Femur (tissue), 1 donor: ENCODE measurements at places on chromosomes 5 and 9.

DNA sequence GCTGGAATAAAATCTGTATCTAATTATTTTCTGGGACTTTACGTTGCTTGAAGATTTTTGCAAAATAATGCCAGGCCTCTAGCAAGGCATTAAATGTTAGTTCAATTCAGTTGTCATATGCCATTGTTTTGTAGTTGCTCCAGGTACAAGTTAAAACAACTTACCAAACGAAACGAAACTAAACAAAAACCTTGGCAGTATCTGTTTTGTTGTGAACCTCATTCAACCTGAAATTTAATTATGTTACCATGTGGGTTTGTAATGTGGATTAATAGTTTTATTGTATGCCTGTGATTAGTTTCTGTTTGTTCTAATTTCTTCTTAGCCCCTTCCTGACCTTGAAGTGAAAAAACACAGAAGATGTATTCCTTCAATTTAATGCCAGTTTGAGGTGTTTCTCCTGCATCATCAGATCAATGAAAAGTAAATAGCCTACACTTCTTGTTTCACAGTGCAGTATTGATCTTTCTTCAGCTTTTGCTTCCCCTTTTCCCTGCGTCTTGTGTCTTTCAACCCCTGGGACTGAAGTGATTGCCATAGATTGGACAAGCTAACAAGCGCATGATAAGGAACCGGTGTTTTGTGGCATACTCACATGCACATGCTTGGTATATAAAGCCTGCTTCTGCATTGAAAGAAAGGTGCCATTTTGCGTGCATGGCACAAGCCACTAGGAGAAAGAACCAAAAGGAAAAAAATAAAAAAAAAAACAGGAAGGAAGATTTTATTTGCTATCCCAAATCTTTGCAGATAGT lies 699.0 kb upstream of the ARRDC3 start:
- DNase-seq, result no peak

GRCh38 chr9:27571011-27571410 lies 2.3 kb downstream of the C9orf72 start:
- no peak for DNase-seq

DNA sequence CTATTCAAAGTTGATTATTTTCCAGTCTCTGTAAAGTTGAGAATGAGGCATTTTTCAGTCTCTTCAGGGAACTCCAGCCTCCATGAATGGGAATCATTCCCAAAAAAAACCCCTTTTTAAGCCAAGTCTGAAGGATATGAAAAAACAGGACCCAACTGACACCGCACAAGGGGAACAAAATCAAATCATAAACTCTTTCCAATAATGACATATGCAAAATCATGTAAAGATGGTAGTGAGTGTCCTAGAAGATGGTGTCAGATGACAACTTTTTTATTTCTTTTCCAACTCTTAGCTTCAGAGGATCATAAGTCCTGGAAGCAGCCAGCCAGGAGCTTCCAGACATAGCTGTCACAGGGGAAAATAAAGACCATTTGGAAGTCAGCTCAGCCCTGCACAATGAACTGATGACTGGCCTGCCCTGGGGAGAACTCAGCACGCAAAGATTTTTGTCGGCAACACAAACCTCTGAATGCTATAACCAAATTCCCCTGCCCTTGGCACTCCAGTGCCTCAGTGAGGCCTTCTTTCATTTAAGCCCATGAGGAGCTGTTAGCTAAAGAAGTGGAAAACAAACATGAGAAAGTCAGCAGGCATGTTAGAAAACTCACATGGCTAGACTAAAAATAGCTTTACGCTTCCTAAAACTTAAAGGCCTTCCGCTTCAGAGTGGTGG lies 85.4 kb downstream of the SLC1A3 start:
- peak; percentile 81 for DNase-seq

- DNase-seq, result no peak
Observed at GRCh38 chr5:60544142-60544541, 155.8 kb downstream of the DEPDC1B start.

- DNase-seq, result peak; percentile 62
Observed at GRCh38 chr5:176541338-176542134, 4.3 kb upstream of the RNF44 start.

- no peak for DNase-seq
Observed at GRCh38 chr5:59036274-59036961, 453.5 kb downstream of the RAB3C start.
